ENCODE measurements at places on chromosomes 11 and 22.

DNA sequence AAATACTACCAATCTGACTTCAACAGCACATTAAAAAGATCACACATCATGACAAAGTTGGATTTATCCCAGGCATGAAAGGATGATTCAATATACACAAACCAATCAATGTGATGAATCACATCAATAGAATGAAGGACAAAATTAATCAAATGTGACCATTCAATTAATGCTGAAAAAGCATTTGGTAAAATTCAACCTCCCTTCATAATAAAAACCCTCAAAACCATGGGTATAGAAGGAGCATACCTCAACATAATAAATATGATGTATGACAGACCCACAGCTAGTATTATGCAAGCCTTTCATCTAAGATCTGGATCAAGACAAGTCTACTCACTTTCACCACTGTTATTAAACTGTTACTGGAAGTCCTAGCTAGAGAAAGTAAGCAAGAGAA, 921.7 kb upstream of the RAG2 start:
- DNase-seq = no peak

- peak; percentile 67 for DNase-seq
Observed at GRCh38 chr11:121250843-121251242, 41.7 kb upstream of the SC5D start.

DNA sequence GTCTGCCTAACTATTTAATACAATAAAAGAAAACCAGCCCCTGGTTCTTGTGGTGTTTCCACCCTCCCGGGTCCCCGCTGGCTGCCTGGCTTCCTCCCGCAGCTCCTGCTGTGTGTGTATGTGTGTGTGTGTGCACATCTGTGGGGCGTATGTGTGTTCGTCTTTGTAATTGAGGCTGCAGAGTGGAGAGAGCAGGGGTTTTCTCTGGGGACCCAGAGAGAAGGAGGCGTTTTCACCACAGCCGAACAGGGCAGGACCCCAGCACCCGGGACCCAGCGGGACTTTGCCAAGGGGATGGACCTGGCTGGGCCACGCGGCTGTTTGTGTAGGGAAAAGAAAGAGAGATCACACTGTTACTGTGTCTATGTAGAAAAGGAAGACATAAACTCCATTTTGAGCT, 42.7 kb downstream of the IGLL1 start:
- DNase-seq = no peak

GRCh38 chr22:35033635-35034296, 32.2 kb upstream of the ISX start:
- no peak for DNase-seq

DNA sequence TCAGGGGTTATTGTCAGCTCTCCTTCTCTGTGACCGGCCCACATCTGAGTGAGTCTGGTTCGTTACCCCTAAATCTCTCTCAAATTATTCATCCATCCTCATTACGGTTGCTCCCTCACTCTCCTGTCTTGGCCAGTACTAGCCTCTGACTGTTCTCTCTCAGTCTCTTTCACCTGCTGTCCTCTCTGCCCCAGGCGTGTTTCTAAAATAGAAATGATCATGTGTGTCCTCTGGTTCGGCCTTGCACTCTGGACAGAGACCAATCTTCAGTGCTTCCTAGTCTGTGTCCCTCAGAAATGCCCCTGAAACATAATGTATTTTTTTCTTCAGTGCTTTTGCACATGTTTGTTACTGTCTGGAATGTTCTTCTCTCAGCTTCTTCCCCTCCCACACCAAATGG, 4.9 kb downstream of the PSMD13 start:
- DNase-seq = no peak

GRCh38 chr11:118229274-118229847, 4.5 kb upstream of the JAML start:
- DNase-seq = peak; percentile 42

DNA sequence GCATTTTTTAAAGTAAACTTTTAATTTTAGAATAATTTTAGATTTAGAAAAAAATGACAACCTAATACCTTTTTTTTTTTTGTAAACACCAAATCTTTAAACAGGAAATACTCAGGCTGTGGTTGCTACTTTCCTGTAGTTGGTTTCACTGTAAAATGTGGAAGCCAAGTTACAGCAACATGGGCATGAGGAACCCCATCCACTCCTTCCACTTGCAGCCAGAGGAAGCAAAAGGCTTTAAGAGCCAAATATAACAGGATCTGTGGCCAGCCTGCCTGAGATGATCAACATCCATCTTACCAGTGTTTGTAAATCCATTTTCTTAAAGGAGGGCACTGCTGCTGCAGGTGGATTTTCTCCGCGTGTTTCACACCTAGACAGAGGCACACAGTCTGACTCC, 66.2 kb downstream of the TNRC6B start:
- DNase-seq = no peak

- DNase-seq = no peak
Observed at GRCh38 chr22:32918741-32919140, 117.2 kb downstream of the TIMP3 start.

Measured in astrocyte (in vitro differentiated cells and primary cell).